ENCODE measurements at places on chromosomes 7 and 10.

GRCh38 chr7:94314413-94315410 lies 80.0 kb upstream of the COL1A2 start:
- no peak for DNase-seq

DNA sequence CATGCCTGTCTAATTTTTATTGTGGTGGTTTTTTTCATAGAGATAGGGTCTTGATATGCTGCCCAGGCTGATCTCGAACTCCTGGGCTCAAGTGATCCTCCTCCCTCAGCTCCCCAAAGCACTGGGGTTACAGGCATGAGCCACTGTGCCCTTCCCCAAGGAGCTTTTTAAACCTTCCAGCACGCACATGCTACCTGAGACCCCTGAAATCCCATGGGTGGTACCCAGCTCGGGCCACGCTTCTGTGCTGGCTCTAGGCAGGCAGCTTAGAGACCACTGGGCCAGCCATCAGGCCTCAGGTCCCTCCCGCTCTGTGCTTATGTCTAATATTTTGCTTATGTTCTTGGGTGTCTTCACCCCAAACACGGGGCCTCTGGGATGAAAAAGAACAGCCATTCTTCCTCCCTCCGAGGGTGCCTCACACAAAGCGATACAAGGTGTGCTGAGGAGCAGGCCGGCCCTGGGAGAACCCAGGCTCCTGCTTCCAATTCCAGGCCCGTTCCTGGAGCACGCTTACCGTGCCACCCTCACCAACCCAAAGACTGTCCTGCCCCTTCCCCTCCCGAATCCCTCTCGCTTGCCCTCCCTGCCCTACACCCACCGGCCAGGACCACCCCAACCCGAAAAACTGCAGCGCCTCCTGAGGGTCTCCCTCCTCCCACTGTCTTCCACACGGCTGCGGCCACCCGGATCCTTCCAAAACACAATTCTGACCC lies 10.9 kb downstream of the SPOCK2 start:
- DNase-seq, result no peak

DNA sequence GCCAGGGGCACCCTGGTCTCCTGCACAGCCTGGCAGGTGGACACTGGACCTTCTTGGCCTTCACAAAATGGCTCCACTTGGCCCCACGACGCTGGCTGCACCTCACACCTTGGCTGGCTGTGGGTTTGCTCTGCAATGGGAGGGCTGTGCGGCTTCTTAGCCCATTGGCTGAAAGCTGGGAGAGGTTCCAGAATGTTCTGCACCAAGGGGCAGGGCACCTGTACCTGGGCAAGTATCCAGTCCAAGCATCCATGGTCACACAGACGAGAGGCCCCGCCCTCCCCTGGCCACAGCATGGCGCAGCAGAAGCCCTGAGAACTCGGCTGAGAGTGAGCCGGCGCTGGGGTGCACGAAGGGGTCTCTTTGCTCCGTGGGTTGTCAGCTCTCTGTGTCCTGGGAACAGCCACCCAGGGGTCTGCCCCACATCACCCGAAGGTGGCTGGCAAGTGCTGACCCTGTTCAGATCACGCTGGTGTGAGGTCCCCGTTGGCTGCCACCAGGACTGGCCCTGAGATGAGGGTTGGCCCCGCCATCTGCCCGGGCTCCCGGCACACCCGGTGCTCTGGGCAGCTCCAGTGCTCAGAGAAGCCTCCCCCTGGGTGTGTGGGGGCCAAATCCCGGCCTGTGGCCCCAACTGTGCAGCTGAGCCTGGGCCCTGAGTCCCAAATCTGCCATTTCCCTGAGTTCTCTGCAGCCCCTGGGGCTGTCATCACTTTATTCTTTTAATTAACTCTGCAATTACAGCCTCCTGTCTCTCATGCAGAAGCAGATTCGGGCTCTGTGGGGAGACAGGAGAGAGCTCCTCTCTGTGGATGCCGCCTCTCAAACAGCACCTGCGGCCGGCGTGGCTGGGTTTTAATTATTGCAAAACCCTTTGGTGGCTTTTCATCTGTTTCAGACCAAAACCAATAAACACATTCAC lies 19.4 kb upstream of the ADGRA1 start:
- DNase-seq, result no peak

GRCh38 chr10:4131407-4132215 lies 346.6 kb upstream of the KLF6 start:
- DNase-seq, result peak; percentile 92

- no peak for DNase-seq
Observed at GRCh38 chr7:37726016-37726415, 42.5 kb downstream of the GPR141 start.

DNA sequence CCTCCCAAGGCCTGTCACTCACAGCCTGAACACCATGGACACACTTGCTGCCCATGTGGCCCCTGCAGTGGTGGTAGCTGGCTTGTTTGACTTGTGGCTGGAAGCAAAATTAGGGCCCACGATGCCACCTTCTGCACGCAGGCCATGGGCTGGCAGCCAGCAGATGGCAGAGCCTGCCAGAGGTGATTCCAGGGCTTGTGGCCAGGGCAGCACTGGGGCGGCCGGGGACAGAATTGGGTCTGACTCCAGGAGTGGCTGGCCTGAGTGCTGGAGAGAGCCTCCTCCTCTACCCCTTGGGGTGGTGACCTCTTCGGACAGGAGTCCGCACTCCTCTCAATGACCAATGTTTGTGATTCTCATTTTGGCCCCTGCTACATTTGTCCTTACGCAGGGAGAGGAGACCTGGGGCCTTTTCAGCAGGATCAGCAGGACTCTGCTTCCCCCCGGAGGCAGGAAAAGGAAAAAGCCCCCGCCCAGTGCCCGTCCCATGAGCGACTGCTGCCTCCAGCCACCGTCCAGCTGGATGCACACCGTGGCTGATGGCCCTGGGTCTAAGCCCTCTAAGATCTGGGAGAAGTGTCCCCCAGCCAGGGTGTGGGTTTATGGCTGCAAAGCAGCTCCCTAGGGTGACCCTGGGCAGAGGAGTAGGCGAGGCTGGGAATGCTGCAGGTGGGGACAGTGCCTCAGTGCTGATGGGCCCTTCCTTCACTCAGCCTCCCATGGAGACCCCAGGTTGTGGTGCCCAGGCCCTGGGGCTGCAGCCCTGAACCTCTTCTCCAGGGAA lies 26.5 kb downstream of the DNAJB12 start:
- DNase-seq, result no peak

GRCh38 chr10:32232378-32232777 lies 114.6 kb downstream of the EPC1 start:
- no peak for DNase-seq

All from MM.1S (cell line).